Stimulated activated CD8-positive, alpha-beta memory T cell treated with anti-CD3 and anti-CD28 coated beads, Interleukin-12 subunit alpha, Interleukin-12 subunit beta, amount 100 ng/mL, for 1 hour (primary cell): ENCODE measurements at places on chromosomes 6 and 20.

GRCh38 chr6:7431313-7431673 lies 41.7 kb downstream of the RIOK1 start:
- no peak for DNase-seq

- no peak for DNase-seq
Observed at GRCh38 chr6:155077784-155078183, 82.7 kb downstream of the TIAM2 start.

- no peak for DNase-seq
Observed at GRCh38 chr20:59845472-59845871, 88.0 kb downstream of the SYCP2 start.

DNA sequence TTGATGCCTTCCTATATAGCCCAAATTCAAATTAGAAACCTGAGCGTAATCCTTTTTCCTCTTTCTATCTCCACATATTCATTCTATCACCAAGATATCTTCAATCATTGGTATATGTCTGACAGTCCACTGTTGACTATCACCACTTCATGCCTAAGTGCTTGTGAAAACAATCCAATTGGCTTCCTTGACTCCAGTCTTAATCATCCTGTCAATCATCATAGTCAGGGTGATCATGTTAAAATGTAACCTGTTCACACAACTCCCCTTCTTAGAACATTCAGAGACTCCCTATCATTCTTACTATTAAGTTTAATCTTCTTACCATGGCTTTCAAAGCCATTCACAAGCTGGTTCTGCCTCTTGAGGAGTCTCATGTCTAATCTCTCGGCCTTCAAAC lies 616.7 kb downstream of the PHF3 start:
- DNase-seq, result no peak

GRCh38 chr20:23773127-23773526 lies 22.4 kb upstream of the CST1 start:
- no peak for DNase-seq

DNA sequence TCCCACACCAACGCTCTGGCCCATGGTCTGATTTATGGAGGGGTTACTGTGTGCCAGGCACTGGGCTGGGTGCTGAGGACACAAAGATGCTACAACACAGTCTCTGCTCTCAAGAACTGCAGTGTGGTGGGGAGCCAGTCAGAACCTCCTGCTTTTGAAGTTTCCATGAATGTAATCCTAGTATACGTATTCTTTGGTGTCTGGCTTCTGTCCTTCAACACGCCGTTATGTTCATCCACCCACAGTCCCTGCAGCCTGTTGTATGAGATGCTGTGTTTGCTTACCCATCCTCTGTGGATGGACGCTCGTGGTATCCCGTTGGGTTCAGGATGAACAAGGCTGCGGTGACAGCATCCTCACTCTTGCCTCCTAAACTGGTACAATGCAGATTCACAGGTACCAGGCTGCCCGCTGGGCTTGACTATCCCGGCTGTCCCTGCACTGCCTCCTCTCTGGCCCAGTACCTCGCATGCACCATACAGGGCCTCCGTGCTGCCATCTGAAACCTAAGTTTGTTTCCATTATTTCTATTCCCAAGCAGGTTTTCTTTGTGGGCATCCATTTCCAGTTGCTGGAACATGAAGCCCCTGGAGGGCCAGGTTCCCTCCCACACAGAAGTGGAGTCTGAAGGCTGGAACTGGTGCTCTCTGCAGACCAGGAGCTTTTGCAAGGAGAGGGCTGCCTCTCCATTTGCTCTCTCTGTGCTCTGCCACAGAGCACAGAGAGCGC lies 364.5 kb downstream of the ZFAND3 start:
- DNase-seq, result no peak
